ENCODE measurements at places on chromosomes 11 and 22. TPM values are rescaled to one million over a fixed set of nuclear protein-coding genes. Genes with fewer than 3 reads are reported as not detected.

The CCDC116 gene
- polyA plus RNA-seq, result not detected

The PIH1D2 gene
- 7.2 TPM for polyA plus RNA-seq

The OR52A1 gene
- not detected for polyA plus RNA-seq

The MRGPRX3 gene
- polyA plus RNA-seq, result not detected

The SNRPD3 gene
- polyA plus RNA-seq, result 123 TPM

The ALDH3B1 gene
- polyA plus RNA-seq, result 0.11 TPM

The TEX54 gene
- not detected for polyA plus RNA-seq

The TECTA gene
- polyA plus RNA-seq, result 1.2 TPM

The GLB1L2 gene
- polyA plus RNA-seq, result 4.9 TPM

The OR8B12 gene
- not detected for polyA plus RNA-seq

All from Purkinje cell (primary cell).